ENCODE measurements at places on chromosomes 16 and 17. TPM values are rescaled to one million over a fixed set of nuclear protein-coding genes. Genes with fewer than 3 reads are reported as not detected.

GRCh38 chr17:66492561-66493005 lies 190.2 kb downstream of the PRKCA start:
- no peak overlapping the region for H3K4me3 ChIP-seq
- H3K27me3 ChIP-seq, result no peaks in the 10 kb centered on the region
- H3K4me1 ChIP-seq, result peaks cover 21% of the 10 kb centered on the region
- DNase-seq, result no peak
- H3K27ac ChIP-seq, result no peak overlapping the region

DNA sequence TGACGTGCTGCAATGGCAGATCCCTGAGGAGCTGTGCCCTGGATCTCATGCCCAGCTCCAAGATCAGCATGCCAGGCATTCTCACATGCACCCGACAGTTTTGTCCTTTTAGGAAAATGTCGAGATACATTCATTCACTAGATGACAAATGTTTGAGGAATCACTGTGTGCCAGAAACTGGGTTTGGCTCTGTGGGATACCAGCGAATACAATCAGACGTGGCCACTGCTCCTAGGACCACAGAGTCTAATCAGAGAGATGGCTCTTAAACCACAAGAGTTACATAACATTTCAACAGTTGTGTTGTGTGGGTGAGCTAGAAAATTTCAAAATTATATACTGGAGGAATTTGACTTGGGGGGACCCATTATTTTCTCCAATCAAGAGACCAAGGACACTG lies 579.7 kb downstream of the CDH13 start:
- H3K27me3 ChIP-seq, result no peaks in the 10 kb centered on the region
- no peaks in the 10 kb centered on the region for H3K4me1 ChIP-seq
- H3K36me3 ChIP-seq, result no peaks in the 10 kb centered on the region
- no peak overlapping the region for H3K27ac ChIP-seq
- no peak overlapping the region for H3K4me3 ChIP-seq

DNA sequence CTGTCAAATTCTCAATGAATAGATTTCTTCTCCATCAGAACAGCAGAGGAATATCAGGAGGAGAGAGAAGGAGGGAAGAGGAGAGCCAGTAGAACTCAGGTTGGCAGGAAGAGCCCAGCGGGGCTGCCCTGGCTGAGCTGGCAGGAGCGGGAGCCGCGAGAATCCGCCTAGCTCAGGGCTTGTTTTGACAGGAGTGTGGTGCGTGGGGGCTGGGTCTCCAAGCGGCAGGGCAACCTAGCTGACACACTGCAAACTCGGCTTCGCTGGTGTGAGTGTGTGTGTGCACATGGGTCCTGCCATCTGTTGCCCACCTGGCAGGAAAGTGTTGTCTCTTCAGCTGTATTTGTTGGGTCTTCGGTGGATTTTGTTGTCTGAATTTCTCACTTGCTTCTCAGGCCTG lies 27.9 kb upstream of the BCAR1 start:
- no peak for DNase-seq
- no peak overlapping the region for H3K27ac ChIP-seq
- H3K4me3 ChIP-seq, result no peak overlapping the region
- H3K36me3 ChIP-seq, result no peaks in the 10 kb centered on the region
- H3K27me3 ChIP-seq, result peaks cover 5% of the 10 kb centered on the region

GRCh38 chr17:57379237-57379894 lies 123.0 kb downstream of the MSI2 start:
- no peaks in the 10 kb centered on the region for H3K27me3 ChIP-seq
- no peaks in the 10 kb centered on the region for H3K36me3 ChIP-seq
- H3K4me3 ChIP-seq, result no peak overlapping the region
- no peak for DNase-seq
- peaks cover 4% of the 10 kb centered on the region for H3K4me1 ChIP-seq
- no peak overlapping the region for H3K27ac ChIP-seq

DNA sequence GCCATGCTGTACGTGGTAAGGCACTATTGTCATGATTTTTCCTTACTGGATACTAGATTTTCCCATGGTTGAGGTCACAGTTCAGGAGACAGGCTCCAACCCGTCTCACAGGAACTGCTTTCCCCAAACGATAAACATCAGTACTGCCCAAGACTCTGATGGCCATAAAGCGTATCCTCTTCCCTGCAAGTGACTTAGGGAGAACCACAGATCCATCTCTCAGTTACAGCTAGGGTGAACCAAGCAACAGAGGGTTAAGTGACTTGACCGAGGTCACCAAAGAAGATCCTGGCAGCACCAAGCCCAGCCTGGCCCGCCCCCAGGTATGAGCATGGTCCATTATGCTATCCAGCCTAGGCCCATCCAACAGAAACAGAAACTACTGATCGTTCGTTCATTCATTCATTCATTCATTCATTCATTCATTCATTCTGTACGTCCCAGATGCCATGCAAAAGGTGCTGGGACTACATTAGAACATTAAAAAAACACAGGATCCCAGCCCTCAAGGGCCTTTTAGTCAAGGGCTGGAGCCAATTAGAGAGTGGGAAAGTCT lies 31.0 kb downstream of the MYH11 start:
- H3K4me1 ChIP-seq, result no peaks in the 10 kb centered on the region
- H3K36me3 ChIP-seq, result no peaks in the 10 kb centered on the region
- H3K27me3 ChIP-seq, result no peaks in the 10 kb centered on the region
- no peak overlapping the region for H3K4me3 ChIP-seq
- H3K27ac ChIP-seq, result no peak overlapping the region

DNA sequence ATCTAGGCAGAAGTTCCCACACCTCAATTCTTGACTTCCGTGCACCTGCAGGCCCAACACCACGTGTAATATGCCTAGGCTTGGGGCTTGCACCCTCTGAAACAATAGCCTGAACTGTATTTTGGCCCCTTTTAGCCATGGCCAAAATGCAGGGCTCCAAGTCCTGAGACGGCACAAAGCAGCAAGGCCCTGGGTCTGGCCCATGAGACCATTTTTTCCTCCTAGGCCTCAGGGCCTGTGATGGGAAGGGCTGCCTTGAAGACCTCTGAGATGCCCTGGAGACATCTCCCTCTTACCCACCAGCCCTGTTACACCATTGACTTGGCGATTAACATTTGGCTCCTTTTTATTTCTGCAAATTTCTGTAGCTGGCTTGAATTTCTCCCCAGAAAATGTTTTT lies 238.6 kb downstream of the CDH13 start:
- no peak for DNase-seq
- no peaks in the 10 kb centered on the region for H3K4me1 ChIP-seq
- H3K27ac ChIP-seq, result no peak overlapping the region
- no peak overlapping the region for H3K4me3 ChIP-seq
- H3K27me3 ChIP-seq, result no peaks in the 10 kb centered on the region

DNA sequence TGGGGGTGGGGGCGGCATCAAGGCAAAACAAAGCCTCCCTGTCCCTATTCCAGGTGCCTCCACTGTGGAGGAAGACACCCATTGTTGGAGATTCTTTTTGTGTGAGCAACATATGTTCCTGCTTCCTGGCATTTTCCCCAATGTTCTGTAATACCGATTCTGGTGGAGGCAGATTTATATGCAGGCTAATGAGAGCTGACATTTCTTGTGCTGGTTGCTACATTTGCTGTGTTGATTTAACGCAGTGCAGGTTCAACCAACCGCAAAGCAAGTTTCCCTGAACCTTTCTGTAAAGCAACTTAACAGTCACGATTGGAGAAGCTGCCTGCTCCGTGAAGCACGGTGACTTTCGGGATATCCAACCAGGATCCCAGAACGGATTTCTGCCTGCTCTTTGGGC lies 260.5 kb downstream of the CBLN1 start:
- H3K36me3 ChIP-seq, result no peaks in the 10 kb centered on the region
- no peak overlapping the region for H3K4me3 ChIP-seq
- no peak overlapping the region for H3K27ac ChIP-seq
- H3K27me3 ChIP-seq, result peaks cover 2% of the 10 kb centered on the region

DNA sequence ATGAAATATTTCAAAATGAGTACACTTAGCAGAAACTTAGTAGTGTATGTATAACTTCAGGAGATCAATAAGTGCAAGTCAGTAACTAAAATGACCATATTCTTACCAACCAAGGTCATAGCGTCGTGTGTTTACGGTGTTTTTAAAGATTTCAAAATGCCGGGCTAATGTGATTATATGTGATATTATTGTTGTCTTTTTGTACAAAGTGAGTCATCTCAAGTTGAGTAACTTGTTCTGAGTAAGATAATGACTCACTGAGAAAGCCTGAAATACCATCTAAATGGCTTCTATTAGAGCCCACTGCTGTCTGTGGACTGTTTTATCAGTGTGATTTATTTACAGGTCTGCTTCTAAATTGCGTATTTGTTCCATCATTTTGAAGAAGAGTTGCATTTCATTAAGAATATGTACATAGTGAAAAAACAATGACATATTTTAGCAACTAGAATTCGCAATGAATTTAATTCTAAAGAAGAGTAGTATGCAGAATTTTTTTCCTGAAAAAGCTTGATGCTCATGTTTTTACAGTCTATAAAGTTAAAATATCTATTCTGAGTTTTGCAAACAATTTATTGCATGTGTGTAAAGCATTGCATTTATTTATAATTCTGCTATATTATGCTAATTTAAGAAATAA lies 12.7 kb downstream of the KRT12 start:
- H3K4me1 ChIP-seq, result no peaks in the 10 kb centered on the region
- H3K27me3 ChIP-seq, result no peaks in the 10 kb centered on the region
- H3K27ac ChIP-seq, result no peak overlapping the region
- H3K36me3 ChIP-seq, result no peaks in the 10 kb centered on the region

DNA sequence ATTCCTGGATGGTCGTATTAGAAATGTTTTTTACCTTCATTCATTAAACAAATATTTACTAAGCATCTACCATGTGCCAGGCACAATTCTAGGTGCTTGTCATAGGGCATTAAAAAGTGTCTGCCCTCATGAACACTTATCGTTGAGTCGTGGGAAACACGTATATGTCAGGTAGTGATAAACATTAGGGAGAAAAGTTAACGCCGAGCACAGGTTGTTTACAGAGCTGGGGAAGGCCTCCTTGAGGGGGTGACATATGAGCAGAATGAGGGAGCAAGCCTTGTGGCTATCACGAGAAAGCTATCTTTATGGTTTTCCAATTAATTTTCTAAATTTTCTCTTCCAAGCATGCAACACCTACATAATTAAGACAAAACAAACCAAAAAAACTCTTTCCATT lies 985 bp upstream of the ZNF213 start:
- peaks cover 39% of the 10 kb centered on the region for H3K4me1 ChIP-seq
- no peak for DNase-seq

DNA sequence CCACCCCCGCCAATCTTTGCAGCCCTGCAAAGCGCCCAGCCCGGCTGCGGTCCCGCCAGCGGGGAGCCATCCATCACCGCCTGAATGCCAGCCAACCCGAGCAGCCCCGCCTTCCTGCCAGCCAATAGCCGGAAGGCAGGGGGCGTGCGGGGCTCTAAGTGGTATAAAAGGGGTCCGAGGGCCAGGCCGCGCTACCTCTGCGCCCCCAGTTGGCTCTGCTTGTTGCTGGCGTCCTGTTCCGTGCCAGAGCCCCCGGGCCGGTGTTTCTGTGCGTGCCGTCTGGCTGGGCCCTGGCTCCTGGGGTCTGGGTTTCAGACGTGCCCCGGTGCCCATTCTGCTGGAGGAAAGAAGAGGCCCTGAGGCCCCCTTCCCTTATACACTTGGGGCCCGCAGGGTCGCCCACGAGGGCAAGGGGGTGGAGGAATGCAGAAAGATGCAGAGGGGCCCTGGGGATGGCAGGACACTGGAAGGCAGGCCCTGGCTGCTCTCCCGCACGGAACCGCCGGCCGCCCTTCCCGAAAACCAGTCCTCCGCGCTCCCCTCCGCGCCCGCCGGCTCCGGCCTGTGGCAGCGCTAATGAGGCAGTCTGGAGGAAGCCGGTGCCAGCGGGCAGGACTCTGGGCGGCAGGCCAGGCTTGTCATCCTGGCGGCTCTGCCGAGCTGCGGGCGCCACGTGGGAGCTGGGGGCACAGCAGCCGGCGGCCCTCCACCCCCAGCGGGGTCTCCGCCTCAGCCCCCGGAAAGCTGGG lies 14.0 kb downstream of the COPZ2 start:
- H3K4me3 ChIP-seq, result peak overlapping the region; percentile 66
- peaks cover 34% of the 10 kb centered on the region for H3K4me1 ChIP-seq
- H3K27me3 ChIP-seq, result peaks cover 13% of the 10 kb centered on the region
- DNase-seq, result no peak

DNA sequence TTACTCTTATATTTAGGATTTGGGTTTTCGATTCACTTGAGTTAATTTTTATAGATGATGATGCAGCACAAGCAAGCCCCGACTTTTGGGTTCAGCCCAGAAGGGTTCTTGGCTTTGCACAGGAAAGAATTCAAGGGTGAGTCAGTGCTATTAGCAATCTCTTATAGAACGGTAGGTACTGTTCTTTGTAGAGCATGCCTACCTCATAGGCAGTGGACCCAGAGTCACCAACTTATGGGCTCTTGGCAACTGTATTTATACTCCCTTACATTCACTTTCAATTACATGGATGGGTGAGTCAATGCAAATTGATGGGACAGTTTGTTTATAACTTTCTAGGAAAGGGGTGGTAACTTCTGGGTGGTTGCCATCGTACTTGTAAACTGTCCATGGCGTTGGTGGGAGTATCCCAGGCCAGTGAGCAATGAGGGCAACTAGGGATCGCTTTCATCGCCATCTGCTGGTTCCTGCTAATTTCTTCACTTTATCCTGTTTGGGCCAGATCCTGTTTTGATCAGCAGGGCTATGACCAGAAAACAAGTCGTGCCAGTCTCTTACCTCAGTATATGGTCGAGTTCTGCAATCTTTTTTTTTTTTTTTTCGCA lies 362.6 kb downstream of the CNTNAP4 start:
- H3K27me3 ChIP-seq, result no peaks in the 10 kb centered on the region
- H3K4me1 ChIP-seq, result no peaks in the 10 kb centered on the region
- H3K4me3 ChIP-seq, result no peak overlapping the region
- no peak overlapping the region for H3K27ac ChIP-seq
- no peaks in the 10 kb centered on the region for H3K36me3 ChIP-seq
- no peak for DNase-seq

DNA sequence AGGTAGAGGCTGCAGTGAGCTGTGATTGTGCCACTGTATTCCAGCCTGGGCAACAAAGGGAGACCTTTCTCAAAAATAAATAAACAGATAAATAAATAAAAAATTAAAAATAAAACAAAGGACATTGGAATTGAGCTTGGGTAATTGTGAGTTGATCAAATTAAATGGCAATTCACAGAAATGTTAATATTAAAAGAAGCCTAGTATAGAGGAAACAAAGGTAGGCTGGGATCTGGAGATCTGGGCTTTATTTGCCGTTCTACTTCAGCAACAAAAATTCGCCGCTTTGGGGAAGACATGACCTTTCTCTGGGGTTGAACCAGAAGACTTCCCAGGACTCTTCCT lies 332 bp upstream of the VPS25 start:
- H3K27me3 ChIP-seq, result no peaks in the 10 kb centered on the region
- H3K36me3 ChIP-seq, result peaks cover 27% of the 10 kb centered on the region
- H3K27ac ChIP-seq, result peak overlapping the region; percentile 68
- H3K4me3 ChIP-seq, result peak overlapping the region; percentile 71

Gene ERCC4
- 10.1 TPM for total RNA-seq

Gene TBX21
- 10.6 TPM for total RNA-seq

Gene PTX4
- total RNA-seq, result not detected

Gene MAPT
- total RNA-seq, result 0.53 TPM

Gene CALB2
- total RNA-seq, result not detected

Data from CD4-positive, alpha-beta T cell (primary cell).